ENCODE measurements at places on chromosomes 7 and 10.

GRCh38 chr10:43229208-43230061, 37.4 kb downstream of the RASGEF1A start:
- no peak for DNase-seq

DNA sequence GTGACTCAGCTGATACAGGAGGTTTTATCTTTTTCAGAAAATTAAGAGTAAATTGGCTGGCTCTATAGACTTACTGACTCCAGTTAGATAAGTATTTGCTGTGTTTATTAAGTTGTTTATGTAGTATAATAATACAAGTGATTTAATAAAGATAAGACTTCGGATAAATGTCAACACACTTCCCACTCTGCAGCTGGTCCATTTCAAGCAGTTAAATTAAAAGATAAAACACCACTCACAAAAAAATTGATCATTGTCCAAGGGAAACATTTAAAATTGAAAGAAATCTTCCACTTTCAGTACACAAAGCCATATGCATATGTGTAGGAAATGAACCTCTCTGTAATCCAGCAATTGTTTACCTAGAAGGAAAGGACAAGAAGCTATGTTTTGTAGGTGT, 106.1 kb upstream of the SP8 start:
- no peak for DNase-seq

- no peak for DNase-seq
Measured at GRCh38 chr7:136845899-136846465, 22.5 kb upstream of the CHRM2 start.

GRCh38 chr10:1575481-1576244, 161.7 kb downstream of the ADARB2 start:
- no peak for DNase-seq

DNA sequence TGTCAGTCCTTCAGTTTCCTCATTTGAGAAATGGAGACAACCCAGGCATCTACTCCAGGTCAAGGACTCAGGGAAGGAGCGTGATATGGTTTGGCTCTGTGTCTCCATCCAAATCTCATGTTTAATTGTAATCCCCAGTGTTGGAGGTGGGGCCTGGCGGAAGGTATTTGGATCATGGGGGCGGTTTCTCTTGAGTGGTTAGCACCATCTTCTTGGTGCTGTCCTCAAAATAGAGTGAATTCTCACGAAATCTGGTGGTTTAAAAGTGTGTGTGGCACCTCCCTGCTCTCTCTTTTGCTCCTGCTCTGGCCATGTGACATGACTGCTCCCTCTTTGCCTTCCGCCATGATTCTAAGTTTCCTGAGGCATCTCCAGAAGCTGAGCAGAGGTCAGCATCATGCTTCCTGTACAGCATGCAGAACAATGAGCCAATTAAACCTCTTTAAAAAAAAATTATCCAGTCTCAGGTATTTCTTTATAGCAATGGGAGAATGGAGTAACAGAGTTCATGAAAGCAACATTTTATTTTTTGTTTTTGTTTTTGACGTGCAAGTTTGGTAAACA, 30.0 kb downstream of the ARHGAP22 start:
- no peak for DNase-seq

DNA sequence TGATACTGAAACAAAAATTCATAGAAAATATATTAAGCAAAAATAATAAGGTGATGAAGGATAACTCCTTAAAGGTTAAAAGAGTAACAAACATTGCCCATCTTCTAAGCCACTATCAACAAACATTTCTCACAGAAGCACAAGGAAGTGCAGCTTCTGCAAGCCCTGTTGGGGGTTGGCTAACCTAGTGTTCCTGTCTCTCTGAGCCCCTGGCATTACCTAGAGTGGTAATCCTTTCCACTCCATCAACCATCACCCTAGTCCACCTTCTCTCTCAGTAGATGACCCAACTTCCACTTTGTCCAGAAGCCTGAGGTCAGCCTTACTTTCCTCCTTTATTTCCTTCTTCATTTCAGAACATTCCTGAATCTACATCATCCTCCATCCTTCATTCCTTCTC, 59.7 kb downstream of the HIPK2 start:
- no peak for DNase-seq

DNA sequence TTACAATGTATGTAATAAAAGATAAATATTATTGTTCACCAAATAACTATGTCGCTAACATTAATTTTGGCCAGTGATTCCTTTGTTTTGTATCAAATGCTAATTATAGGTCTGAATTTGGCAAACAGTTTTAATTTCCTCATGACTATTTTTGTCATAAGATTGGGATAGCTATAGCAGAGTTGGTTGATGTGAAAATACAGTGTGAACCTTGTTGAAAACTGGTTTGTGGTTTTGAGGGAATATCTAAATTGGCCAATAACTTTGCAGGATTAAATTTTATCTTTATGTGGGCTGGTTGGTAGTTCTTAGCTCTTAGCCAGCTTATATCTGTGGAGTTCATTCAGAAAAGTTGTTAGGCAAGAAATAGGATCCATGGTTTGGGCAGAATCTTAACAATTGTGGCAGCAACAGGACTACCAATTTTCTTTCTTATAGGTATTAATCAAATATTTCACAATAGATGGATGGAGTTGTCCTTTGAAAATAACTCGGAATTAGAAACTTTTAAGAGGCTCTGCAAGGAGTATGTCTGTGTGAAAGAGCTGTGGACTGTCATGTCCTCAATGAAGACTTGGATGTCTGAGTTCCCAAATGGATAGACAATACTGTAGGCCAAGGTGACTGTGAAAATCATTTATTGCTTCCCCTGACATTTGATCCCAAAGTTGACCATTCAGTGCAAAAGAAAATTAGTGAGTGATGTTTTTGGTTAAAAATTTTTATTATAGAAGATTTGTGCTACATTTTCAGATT, 73.5 kb downstream of the PRKG1 start:
- no peak for DNase-seq

- no peak for DNase-seq
Measured at GRCh38 chr10:101000127-101000914, 713 bp downstream of the LZTS2 start.
